ENCODE measurements at places on chromosomes 5 and 9.

DNA sequence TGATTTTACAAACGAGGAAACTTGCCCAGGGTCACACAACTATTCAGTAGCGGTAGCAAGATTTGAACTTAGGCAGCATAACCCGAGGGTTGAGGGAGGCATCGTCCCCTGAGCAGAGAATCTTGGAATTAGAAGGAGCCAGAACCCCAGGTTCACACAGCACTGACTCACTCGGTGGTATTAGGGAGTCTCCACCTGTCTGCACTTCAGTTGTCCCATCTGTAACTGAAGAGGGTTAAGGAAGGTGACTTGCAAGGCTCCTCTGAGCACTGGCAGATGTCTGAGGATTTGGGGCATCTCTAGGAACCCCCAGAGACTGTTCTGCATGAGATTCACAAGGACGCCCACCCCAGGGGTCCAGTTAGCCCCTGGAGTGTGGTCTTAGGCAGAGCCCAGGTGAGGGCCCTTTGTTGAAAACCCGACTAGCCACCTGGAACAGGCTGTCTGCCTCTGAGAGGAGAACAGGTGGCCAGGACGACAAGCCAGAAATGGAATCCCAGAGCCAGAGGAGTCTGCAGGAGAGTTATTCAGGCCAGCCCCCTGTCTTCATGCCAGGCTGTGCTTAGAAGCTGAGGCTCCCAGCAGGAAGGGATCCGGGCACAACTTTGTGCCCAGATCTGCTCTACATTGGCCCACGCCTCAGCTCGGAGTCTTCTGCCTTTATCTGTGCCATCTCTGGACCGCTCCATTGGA is 50.0 kb upstream of the ORM1 start:
- DNase-seq = no peak

GRCh38 chr5:139501381-139501780 is 18.8 kb upstream of the STING1 start:
- no peak for DNase-seq

- DNase-seq = no peak
Observed at GRCh38 chr5:169429044-169429443, 128.1 kb upstream of the SLIT3 start.

- DNase-seq = no peak
Observed at GRCh38 chr5:1889321-1890065, 6.8 kb upstream of the IRX4 start.

DNA sequence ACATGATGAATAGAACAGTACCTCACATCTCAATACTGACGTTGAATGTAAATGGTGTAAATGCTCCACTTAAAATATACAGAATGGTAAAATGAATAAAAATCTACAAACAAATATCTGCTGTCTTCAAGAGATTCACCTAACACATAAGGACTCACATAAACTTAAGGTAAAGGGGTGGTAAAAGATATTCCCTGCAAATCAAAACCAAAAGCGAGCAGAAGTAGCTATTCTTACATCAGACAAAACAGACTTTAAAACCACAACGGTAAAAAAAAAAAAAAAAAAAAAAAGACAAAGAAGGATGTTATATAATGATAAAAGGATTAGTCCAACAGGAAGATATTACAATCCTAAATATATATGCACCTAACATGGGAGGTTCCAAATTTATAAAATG is 214.0 kb upstream of the MAST4 start:
- DNase-seq = no peak

DNA sequence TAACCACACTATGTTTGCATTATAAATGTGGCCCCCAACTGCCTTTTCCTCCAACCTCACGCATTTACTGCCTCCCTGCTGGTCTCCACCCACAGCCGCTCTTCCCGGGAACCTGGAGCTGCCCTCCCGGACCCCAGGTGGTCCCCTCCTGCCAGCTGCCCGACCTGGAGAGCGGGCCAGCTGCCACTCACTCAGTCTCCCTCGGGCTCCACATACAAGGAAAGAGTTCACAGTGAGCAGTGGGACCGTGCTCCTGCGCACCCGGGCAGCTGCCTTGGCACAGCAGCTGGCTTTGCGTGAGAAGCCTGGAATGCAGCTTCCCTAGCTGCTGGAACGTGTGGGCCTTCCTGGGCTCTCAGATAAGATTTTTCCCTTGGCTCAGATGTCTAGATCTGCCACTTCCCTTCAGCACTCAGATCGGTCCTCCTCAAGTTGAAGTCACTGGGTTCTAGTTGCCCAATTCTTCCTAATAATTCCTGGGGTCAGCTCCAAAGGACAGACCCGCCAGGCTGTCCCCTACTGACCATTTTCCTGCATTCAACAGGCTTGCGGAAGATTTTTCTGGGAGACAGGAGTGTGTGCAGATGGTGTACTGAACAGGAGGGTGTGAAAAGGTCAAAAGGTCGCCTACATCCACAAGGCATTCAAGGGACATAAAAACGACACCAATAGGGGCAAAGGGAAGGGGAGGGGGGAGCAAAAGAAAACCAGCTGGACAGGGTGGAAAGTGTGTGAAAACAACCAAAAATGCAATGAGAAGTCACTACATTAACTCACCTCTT is 69.1 kb downstream of the MYO10 start:
- DNase-seq = no peak

- DNase-seq = no peak
Observed at GRCh38 chr9:99076483-99077171, 28.3 kb upstream of the TGFBR1 start.

- no peak for DNase-seq
Observed at GRCh38 chr9:107260437-107261081, 22.5 kb upstream of the RAD23B start.

- peak; percentile 86 for DNase-seq
Observed at GRCh38 chr9:18489861-18490260, 15.9 kb downstream of the ADAMTSL1 start.

DNA sequence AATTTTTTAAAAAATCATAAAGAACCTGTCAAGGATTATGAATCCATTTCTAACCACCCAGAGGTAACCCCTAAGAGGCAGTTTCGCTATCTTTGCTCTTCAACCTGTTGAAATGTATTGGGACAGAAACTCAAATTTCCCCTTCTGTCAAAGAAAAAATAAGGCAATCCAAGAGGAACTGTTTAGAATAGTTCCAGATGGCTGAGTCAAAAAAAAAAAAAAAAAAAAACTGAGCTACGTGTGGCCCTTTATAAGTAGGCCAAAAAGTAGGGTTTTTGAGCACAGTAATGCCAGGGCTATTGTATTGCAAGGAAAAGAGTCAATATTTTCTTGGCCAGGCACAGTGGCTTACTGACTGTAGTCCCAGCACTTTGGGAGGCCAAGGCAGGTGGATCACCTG is 94.9 kb downstream of the RAD23B start:
- no peak for DNase-seq

- no peak for DNase-seq
Observed at GRCh38 chr9:124209279-124209678, 48.5 kb upstream of the NEK6 start.

DNA sequence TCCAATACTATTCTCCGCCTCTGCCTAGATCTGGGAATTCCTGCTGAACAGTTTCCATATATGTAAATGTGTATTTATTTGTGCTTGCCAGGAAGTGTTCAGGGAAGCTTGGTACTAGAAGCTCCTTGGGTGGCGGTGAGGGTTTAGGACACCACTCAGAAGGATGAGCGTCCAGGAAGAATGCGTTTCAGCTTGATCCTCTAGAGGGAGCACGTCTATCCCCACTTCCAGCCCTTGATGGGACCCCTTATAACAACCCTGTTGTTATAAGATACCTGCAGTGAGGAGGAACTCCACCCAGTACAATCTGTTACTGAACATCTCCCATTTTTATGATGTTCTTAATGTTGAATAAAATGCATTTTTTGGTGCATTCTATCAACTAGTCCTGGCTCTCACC is 88.9 kb downstream of the CYFIP2 start:
- DNase-seq = no peak

DNA sequence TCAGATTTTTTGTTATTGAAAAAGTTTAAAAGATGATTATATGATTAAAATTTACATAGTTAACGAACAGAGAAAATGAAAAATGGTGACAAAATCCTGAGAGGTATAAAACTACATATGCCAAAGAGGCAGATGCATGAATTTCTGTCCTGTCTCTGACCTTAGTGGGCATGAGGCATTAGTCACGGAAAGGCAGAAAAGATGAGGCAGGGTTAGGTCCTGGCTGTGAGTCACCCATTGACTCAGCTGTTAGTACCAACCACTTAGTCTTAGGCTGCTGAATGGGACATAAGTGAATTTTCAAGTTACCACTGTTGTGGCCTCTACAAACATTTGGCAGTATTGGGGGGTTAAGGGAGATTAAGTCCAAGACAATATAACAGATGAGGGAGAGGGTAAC is 33.1 kb downstream of the RASA1 start:
- DNase-seq = peak; percentile 86

DNA sequence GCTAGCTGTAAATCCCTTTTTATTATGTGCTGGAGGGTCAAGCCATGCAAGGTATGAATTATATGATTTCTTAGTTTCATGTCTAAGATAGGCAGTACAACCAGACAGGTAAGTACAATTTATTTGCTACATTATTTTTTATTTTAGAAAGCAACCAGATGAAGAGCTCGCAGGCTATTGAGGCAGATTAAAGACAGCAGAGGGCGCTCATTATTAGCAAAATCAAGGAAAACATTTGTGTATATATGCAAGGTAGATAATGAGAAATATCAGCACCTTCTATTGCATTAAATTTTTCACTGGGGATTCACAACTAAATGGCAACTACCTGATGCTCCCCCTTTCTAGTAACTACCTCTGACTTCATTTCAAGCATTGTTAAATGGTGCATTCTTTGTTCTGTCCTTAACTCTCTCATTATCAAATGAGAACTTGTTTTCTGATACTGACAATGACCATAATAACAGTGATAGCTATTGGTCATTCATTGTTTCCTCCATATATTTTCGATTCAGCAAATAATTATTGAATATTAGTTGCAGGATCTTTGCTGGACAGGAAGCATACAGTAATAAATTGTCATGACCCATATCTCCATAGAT is 8.6 kb downstream of the SCGB3A2 start:
- DNase-seq = no peak

DNA sequence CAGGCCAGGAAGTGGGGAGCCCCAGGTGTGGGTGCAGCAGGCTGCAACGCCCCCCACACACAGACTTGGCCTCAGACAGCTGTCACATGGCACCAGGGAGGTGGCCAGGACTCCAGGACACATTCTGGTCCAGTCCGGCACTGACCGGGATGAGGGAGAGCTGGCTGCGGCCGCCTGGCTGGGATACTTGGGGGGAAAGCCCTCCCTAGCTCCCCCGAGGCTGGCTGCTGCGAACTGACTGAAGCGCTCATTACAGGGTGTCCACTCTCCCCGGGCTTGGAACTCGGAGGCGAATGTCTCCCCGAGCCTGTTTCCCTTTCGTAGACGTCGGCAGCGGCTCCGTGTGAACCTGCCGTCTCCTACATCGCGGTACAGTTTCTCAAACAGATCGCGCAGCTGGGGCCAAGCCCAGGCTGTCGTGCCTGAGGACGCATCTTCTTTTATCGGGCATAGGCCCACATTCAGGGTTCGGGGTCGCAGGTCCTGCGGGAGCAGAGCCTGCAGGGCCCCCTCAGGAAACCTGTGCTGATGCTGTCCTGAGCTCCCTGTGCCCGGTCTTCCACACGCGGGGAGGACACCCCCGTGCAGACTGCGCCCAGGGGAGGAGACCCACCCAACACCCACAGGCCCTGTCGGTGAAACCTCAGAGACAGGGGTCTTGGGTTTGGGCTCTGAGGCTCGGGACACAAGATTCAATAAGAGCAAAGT is 19.8 kb downstream of the NACC2 start:
- DNase-seq = no peak

DNA sequence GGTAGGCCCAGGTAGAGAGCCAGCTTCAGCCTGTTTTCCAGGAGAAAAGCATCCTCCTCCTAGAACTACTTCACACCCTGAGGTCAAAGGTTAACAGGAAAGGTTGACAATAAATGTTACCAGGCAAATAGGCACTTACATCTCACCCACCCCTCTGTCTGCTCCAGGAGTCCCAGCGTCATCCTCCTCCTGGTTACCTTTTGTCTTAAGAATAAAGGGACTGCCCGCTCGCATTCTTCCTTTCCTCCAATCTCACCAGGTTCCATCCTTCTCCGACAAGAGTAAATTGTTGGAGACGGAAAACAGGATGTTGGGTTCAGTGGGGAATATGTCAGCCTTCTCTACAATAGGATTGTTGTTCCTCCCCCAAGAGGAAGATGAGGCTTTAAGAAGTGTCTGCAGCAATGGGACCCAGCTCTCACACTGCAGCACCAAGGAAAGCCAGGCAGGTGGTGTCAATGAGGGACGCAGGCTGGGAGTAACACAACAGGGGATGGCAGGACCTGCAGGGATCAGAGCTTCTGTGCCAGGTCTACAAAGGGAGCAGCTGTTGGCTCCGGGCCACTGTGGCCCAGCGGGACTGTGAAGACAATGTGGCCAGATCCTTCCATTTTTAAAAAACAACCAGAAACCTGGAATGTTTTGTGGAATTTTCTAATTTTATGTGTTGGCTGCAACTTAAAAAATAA is 29.0 kb downstream of the FAT2 start:
- no peak for DNase-seq

GRCh38 chr5:67283275-67283987 is 86.8 kb upstream of the CD180 start:
- DNase-seq = no peak

- peak; percentile 64 for DNase-seq
Observed at GRCh38 chr5:159552751-159553150, 222.5 kb upstream of the IL12B start.

- DNase-seq = no peak
Observed at GRCh38 chr9:1536522-1537170, 478.5 kb upstream of the SMARCA2 start.
